ENCODE measurements at places on chromosomes 5 and 9.

GRCh38 chr5:54944364-54944763 is 41.0 kb downstream of the ESM1 start:
- no peak for DNase-seq

GRCh38 chr5:156126716-156127115 is 200.2 kb upstream of the SGCD start:
- DNase-seq, result no peak

DNA sequence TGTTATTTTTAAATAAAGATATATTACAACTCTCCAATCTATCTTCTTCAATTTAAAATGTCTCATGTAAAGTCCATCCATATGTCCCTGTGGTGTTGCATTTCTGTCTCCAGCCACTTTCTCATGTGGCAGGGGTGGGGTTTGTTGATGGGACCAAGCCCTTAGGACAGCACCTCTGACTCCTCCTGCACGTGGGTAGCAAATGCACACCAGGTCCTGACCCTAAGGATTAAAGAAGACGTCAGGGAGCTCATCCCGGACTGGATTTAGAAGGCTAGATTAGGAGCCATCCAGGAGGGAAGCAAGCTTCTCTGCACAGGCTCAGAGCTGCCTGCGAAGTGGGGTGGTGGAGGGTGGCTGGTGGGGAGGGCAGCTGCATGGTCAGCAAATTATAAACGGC is 38.9 kb upstream of the FAM120AOS start:
- no peak for DNase-seq

GRCh38 chr5:165620394-165620793 is 2115.0 kb downstream of the MAT2B start:
- no peak for DNase-seq

DNA sequence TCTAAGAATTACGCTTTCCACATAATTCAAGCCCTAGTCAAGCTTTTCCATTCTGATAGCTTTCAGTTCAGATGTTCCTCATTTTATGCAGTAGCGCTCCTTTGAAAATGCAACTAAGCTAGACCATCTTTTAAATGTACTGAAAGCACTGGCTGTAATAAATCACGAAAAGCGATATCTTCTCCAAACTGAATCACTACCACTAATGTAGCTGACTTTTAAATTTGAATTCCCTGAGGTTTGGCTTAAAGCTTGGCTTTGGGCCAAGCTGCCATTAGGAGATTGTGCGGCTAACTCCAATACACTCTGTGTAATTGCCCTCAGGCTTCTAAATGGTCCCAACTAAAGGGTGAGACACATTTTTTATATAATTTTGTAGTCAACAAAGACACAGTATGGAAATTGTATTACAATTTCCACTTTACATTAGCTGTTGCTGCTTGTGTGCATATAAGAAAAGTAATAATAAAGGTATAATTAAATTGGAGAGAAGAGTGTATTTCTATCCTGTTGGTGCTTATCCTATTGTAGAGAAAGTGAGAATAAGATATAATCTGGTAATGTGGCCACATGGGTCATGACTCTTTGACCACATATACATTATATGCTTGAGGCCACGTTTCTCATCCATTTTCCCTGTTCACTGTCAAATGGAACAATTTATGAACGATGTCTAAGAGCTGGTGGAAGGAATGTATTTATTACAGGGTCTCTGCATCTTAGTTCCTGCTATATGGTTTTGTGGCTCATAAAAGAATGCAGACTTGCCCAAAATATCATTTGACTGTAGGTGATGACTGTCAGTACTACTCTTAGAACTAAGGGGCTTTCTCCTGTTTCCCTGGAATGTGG is 118.7 kb upstream of the TAF11L2 start:
- no peak for DNase-seq

DNA sequence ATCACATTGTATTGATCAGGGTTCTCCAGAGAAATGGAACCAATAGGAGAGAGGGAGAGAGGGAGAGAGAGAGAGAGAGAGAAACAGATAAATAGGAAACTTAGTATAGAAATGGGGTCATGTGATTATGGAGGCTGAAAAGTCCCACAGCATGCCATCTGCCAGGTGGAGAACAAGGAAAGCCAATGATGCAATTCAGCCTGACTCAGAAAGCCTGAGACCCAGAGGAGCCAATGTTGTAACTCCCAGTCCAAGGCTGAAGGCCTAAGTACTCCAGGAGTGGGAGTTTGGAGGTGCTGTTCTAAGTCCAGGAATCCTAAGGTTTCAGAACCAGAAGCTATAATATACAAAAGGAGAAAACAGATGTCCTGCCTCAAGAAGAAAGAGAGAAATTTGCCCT is 48.4 kb upstream of the ISOC1 start:
- no peak for DNase-seq

GRCh38 chr5:133866160-133866902 is 102.1 kb downstream of the C5orf15 start:
- DNase-seq, result no peak

DNA sequence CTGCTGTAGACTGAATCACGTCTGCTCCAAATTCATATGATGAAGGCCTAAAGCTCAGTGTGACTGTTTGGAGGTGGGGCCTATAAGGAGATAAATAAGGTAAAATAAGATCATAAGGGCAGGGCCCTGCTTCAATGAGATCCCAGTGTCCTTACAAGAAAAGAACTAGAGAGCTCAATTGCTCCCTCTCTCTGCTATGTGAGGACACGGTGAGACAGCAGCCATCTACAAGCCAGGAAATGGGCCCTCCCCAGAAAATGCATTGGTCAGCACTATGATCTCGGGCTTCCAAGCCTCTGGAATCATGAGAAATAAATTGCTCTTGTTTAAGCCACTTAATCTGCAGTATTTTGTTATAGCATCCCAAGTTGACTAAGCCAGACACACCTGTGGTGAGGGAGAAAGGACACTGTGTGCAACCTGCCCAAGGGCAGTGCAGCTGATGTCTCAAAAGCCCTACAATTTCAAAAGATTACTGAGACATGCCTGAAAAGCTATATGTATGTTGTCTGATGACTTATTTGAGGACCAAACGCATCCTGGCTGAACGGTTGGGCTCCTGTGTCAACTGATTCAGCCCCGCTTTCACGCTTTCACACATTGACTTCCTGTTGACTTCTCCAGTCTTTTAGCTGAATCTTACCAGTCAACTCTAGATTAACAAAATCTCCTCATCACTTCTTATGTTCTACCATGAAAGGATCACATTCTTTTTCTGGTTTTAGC is 13.2 kb downstream of the GZMK start:
- no peak for DNase-seq

DNA sequence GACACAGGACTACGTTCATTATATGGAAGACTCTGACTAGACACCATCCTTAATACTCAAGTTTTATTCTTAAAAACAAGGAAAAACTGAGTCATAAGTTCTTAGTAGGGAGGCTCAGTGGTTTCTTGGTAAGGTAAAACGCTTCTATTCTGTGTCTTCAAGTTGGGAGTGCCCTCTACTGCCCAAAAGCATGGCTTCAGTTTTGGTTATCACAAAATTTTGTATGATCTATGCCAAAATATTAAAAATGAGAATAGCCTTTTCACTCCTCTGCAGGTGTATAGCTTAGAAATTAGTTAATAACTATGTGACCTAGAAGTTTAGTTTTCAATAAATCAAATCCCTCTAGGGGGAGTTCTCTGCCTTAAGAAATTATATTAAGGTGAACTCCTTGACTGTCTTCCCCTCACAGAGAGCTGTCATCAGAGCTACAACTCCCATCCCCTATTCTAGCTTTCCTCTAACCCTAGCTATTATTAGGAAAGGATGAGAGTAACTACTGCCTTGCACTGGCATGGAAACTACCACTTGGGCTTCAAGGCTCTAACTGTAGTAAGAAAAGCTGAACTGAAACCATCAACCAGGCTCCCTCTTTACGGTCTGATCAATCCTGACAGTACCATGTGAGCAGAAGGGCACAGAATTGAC is 189.7 kb downstream of the GNAQ start:
- no peak for DNase-seq

DNA sequence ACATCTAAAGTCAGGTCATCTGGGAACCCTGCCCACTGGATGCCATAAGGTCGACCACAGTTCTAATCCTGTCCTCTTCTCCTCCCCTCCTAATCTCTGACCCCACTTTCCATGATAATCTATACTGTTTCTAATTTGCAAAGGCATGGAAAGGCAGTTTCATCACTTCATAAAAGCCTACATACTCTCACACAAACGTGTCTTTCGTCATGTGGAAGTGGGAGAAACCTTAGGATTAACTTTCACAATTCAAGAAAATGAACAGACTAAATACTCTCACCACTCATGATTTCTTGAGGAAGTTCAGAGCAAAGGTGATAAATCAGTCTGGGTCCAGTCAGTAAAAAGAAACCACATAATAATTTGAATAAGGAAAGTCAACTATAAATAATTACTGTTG is 5.5 kb downstream of the FANCC start:
- DNase-seq, result no peak

DNA sequence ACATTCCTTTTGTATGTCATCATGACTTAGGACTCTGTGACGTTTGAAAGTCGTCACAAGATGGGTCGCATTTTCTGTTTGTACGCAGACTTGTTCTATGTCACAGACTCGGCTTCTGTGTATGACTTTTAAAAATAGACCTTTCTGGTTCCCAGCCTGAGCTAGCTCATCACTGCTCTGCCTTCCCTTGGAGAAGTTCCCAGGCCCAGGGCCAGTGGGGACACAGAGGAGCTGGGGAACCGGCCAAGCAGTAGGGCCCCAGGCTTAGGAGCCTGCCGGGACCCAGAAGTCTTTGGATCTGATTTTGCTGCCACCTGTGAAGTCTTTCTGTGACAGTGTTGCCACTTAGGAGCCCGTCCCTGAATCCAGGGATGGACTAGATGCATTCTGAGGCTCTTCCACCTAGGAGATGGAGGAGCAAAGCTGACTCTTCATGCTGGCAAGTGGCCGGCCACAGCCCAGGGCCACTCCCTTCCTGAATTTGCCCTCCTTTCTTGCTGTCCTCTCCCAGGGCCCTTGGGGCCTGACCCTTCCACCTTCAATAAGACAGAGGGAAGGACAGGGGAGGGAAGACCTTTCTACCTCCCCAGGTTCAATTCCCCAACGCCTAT is 18.1 kb upstream of the UBE2QL1 start:
- no peak for DNase-seq

DNA sequence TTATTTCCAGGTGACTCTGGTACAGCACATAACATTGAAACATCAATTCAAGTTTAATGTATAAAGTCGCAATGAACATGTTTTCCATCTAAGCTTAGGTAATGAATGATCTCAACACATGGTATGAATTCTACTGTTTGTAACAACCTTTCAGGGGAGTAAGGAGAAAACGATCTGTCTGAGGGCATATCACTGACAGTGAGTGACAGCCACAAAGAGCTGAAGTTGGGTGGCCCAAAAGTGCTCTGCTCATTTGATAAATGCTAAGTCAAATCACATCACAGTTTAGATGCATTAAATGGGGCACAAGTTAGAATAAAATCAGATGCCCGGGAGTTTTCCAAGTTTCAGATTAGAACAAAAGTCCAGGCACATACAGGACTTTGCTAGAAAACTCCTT is 1.2 kb downstream of the FANCC start:
- no peak for DNase-seq

- DNase-seq, result no peak
Observed at GRCh38 chr9:22044583-22044982, 35.5 kb upstream of the CDKN2B start.

DNA sequence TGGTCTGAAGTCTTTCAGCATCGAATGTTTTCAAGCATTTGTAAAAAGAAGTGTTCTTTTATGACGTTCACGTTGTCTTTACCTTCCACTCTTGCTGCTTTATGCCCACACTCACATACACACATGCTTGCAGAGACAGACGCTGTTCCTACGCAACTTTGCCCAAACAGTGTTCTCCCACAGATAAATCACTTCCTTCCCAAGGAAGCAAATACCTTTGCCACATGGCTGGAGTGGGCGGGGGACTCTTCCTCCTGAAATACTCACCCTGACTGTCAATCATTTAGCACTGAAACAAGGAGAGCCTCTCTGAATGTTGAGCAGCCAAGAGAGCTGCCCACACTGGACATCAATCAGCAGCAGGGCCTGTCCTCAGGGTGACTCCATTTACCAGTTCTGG is 22.4 kb upstream of the ASTN2 start:
- DNase-seq, result no peak

GRCh38 chr9:20479419-20480155 is 142.7 kb downstream of the MLLT3 start:
- no peak for DNase-seq

DNA sequence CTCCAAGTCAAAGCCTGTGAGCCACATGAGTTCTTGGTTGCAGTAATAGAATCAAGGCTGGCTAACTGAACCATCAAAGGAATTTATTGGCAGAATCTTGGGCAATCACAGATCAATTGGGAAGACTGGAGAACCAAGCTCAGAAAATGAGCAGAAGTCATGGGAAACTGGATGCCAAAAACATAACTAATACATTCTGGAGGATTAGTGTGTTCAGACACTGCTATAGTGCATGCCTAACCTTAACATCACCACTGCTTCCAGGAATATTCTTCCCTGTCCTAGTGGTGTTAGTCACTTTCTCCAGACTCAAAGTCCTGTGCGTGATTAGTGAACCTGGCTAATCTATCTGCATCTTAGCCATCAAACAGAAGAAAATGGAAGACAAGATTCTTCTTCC is 843.7 kb downstream of the EFNA5 start:
- DNase-seq, result no peak

DNA sequence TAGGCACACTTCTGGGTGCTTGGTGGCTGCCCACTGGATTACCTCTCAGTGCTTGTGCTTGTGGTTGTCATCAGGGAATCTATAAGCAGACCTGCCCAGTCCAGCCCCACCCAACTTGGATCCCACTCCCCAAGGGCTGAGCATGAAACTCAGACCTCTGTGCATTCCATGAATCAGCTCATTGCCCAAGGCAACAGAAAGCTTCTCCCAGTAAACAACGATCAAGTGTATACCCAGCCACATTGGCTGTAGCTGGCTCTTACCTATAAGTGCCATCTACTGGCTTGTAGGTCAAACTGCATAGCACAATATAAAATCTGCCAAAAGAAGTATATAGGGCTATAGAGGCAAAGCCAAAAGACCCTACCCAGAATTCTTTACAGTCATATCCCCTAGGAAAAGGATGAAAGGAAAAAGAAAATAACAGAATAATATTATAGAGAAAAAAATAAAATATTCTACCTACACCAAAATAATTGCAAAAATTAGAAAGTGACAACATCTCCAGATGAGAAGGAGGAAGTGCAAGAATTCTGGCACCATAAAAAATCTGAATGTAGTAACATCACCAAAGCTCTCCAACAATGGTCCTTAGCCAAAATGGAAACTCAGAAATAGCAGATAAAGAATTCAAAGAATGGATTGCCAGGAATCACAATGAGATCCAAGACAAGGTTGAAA is 321.0 kb upstream of the TRPC7 start:
- DNase-seq, result peak; percentile 6

GRCh38 chr5:134444941-134445471 is 33.3 kb upstream of the CDKN2AIPNL start:
- DNase-seq, result no peak

DNA sequence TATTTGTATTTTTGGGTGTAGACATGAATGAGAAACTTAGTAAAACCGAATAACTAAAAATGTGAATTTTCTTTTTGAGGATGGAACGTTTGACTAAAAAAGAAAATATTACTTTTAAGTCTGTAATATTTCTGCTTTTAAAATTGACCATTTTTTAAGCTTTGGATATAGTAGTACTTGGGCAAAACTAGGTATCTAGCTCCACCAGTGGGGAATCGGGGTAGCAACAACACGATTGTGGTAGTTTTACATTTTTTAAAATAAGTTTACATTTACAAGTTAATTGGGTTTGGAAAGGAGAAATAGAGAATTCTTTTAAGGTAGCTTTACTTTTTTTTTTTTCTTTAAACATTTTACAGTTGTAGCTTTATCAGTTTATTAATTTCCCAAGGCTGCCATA is 154.4 kb downstream of the MAN2A1 start:
- no peak for DNase-seq
